ENCODE measurements at places on chromosomes 6 and 20. TPM values are rescaled to one million over a fixed set of nuclear protein-coding genes. Genes with fewer than 3 reads are reported as not detected.

Gene PHF3
- 80.0 TPM for total RNA-seq

Gene ADGRF5
- total RNA-seq = not detected

Gene GPR63
- 0.68 TPM for total RNA-seq

Gene BTNL2
- total RNA-seq = not detected

Gene C20orf96
- total RNA-seq = 2.5 TPM

Gene PFDN6
- total RNA-seq = 69.7 TPM

Gene LAMA5
- total RNA-seq = 50.9 TPM

Gene MLIP
- 2.8 TPM for total RNA-seq

Gene TM9SF4
- 52.4 TPM for total RNA-seq

Gene NINL
- total RNA-seq = 6.5 TPM

Gene PNRC1
- 33.8 TPM for total RNA-seq

Gene CALHM5
- under 0.01 TPM for total RNA-seq

Gene TCP11
- under 0.01 TPM for total RNA-seq

Gene ZNFX1
- 53.4 TPM for total RNA-seq

Gene TMEM14C
- 82.4 TPM for total RNA-seq

Gene ARID1B
- 72.4 TPM for total RNA-seq

Gene TRIM15
- not detected for total RNA-seq

Gene RAB44
- under 0.01 TPM for total RNA-seq

Gene CST2
- total RNA-seq = not detected

Gene SLC24A3
- 0.36 TPM for total RNA-seq

Gene SMOC2
- 0.14 TPM for total RNA-seq

Gene GLP1R
- not detected for total RNA-seq

Gene GMEB2
- 16.1 TPM for total RNA-seq

Gene FKBP1C
- 0.34 TPM for total RNA-seq

Gene EPPIN
- total RNA-seq = not detected

Gene XKR7
- total RNA-seq = not detected

Gene LRP11
- total RNA-seq = 167 TPM
